ENCODE measurements at places on chromosomes 16 and 17. TPM values are rescaled to one million over a fixed set of nuclear protein-coding genes. Genes with fewer than 3 reads are reported as not detected.

GRCh38 chr17:80586846-80587228 is 42.2 kb downstream of the RPTOR start:
- DNase-seq: no peak

GRCh38 chr16:51952500-51952899 is 594.4 kb downstream of the TOX3 start:
- DNase-seq: no peak

DNA sequence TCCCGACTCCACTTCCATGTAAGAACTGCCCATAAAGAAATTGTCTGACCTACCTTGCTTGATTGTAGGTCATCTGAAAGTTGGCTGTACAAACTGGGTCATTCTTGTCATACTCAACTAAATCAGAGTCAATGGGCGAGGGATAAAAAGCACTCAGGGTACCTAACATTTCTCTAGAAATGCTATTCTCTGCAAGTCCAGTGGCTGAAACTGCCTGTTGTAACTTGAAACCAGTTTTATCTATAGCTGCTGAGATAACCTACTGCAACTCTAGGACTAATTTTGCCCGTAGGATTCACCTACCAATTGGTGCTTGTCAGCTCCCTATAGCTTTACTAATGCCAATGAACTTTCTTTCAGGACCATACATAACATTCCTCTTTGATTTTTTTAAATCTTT is 100.1 kb upstream of the GRIN2A start:
- no peak for DNase-seq

Gene TMEM98
- polyA plus RNA-seq: 34.2 TPM

Gene KRT33A
- not detected for polyA plus RNA-seq

GRCh38 chr17:78168903-78169793 is 767 bp downstream of the SYNGR2 start:
- DNase-seq: no peak

GRCh38 chr17:11031787-11032186 is 193.9 kb upstream of the PIRT start:
- no peak for DNase-seq

DNA sequence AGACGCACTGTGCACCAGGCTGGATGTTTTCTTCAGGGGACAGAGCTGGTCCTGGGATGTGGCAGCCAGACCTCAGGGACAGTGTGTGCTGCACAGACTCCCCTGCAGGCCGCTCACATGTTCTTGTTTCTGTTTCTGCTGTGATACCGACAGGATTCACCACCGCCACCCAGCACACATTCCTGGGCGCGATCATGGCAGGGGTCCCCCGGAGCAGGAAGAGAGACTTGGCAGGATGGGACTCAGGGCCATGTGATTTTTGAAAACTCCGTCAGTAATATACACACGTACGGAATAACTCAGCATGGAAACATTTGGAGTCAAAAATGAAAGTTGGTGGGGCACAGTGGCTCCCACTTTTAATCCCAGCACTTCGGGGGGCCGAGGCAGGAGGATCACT is 79.0 kb downstream of the HAPSTR1 start:
- no peak for DNase-seq

DNA sequence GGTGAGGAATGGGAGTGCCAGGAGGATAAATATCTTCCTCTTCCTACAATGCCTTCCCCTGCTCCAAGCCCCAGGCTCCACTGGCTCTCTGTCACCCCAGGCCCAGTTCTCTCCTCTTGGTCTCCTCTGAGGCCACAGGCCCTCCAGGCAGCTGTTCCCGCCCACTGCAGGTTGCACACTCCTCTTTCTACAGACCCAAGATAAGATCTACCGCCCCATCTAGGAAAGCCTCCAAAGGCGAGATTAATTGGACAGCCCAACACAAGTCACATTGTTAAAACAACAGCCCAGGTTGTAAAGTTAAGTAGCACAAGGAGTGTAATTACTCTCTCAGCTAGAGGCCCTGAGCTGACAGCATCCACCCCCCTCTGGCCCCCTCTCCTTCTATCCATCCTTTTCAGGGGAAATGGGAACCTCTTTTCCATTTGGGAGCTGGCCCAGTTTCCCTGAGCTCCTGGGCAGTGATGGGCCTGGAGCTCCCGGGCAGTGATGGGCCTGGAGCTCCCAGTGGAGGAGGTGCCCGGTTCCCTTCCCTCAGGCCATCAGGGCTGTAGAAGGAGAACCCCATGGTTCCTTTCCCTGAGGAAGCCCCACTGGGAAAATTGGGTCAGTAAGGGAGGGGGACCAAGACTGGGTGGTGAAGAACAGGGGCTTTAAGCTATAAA is 7.3 kb downstream of the DLX4 start:
- no peak for DNase-seq

Gene OTOP2
- polyA plus RNA-seq: not detected

Gene CCL14
- polyA plus RNA-seq: 34.6 TPM

- DNase-seq: no peak
Observed at GRCh38 chr17:82737967-82738877, 2.8 kb downstream of the FN3K start.

Gene MYH8
- 2,354 TPM for polyA plus RNA-seq

Gene TMEM114
- polyA plus RNA-seq: not detected

Gene TPPP3
- 497 TPM for polyA plus RNA-seq

DNA sequence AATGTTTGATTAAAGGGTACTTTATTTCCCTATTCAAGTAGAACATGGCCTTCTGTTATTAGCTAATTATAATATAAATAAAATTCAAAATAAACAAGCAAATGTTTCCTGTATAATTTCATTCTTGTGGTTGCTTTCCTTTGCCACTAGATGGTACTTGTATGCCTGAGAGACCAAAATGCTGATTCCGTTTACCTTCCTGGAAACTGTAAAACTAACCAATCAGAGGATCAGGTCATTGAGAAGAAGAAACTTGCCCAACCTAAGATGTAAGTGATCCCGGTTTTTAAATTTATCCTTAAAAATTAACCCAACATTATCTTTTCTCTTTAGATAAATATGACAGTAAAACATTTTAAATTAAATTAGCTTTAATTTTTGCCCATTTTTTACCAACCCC is 8.1 kb upstream of the ABCA5 start:
- no peak for DNase-seq

Gene FAHD1
- polyA plus RNA-seq: 21.3 TPM
